ENCODE measurements at places on chromosomes 6 and 20. TPM values are rescaled to one million over a fixed set of nuclear protein-coding genes. Genes with fewer than 3 reads are reported as not detected.

The UST gene
- 18.2 TPM for total RNA-seq

The SLC35F1 gene
- under 0.01 TPM for total RNA-seq

The RHAG gene
- total RNA-seq = not detected

The LCA5 gene
- total RNA-seq = 4.8 TPM

The C20orf144 gene
- 0.44 TPM for total RNA-seq

The PDE10A gene
- 2.5 TPM for total RNA-seq

The SYTL3 gene
- 4.9 TPM for total RNA-seq

The SPATS1 gene
- total RNA-seq = not detected

The SFTA2 gene
- not detected for total RNA-seq

Data from smooth muscle cell of trachea (primary cell).